ENCODE measurements at places on chromosomes 12 and 14.

GRCh38 chr12:120292661-120293531 lies at the start of gene RNU4-1:
TSS of gene RNU4-1 (minus strand) at chr12:120293237.
- peak; percentile 91 for DNase-seq

DNA sequence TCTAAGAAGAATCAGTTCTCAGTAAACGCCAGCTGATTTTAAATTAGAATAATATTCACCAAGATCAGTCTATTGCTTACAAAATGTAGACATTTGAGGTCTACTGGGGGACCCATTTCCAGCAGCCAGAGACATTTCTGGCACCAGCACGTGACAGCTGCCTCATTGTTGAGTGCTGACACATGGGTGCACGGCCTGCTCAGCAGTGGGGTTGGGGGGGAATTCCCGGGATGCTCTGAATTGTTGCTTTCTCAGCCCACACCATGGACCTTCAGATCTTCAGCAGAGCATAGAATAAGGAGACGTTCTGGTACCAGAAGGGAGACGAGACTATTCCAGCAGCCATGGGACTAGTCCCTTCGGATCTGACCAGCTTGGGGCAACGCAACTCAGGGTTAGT lies 18.3 kb downstream of the PLEKHG7 start:
- no peak for DNase-seq

DNA sequence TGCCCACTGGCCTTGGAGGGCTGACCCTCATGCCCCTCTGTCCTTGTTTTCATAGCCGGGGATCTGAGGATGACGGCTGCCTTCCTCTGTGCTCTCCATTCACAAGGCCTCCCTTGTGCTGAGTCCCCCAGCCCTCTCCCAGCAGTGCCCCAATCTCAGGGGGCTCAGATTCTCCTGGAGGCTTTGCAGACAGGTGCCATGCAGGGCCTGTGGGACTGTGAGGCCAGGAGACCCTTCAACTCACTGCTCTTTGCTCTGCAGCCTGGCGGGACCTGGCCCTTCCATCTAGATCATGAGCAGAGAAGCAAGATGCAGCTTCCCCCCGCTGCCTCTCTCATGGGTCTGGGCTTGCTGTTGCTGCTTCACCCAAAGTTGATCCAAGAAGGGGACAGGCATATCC lies 356.0 kb downstream of the BCL11B start:
- DNase-seq: no peak

- no peak for DNase-seq
Measured at GRCh38 chr14:20333494-20333841, 389 bp upstream of the CCNB1IP1 start.

- no peak for DNase-seq
Measured at GRCh38 chr12:13834241-13834640, 147.2 kb downstream of the GRIN2B start.

GRCh38 chr12:100545092-100545491 lies 28.4 kb upstream of the GAS2L3 start:
- DNase-seq: no peak

Measured in CD4-positive, alpha-beta T cell treated with Interleukin-10 for 1 hour (primary cell).